Activated naive CD8-positive, alpha-beta T cell treated with anti-CD3 and anti-CD28 coated beads, Interleukin-2, amount 50 U/mL, for 16 hours (primary cell): ENCODE measurements at places on chromosomes 6 and 20.

GRCh38 chr20:10716855-10717254 is 43.1 kb upstream of the JAG1 start:
- no peak for DNase-seq

- no peak for DNase-seq
Measured at GRCh38 chr20:24977797-24978196, 14.8 kb downstream of the APMAP start.

DNA sequence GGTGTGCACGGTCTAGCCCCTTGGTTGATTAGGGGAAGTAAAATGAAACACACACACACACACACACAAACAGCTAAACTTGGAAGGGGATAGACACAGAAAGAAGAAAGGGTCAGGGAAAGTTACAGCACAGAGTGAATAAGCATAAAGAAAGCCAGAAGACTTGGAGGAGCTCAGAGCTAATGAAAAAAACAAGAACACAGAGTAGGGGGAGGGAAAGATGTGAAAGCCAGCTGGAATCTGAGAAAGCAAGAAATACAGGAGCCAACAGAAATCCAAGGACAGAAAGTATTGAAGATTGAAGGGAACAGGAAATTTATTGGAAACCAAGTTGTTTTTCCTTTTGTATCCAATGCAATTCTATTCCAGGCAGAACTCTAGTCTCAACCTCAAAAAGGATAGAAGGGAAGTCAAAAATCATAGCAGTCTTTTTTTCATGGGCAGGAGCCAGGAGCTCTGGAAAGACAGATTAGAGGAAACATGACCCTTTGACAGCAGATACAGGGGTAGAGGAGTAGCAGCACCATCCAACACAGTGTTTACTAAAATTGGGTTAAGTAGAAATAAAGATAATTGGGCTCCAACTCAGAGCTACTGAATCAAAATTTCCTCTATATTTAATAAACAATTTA is 10.1 kb downstream of the HMGCLL1 start:
- DNase-seq: no peak

DNA sequence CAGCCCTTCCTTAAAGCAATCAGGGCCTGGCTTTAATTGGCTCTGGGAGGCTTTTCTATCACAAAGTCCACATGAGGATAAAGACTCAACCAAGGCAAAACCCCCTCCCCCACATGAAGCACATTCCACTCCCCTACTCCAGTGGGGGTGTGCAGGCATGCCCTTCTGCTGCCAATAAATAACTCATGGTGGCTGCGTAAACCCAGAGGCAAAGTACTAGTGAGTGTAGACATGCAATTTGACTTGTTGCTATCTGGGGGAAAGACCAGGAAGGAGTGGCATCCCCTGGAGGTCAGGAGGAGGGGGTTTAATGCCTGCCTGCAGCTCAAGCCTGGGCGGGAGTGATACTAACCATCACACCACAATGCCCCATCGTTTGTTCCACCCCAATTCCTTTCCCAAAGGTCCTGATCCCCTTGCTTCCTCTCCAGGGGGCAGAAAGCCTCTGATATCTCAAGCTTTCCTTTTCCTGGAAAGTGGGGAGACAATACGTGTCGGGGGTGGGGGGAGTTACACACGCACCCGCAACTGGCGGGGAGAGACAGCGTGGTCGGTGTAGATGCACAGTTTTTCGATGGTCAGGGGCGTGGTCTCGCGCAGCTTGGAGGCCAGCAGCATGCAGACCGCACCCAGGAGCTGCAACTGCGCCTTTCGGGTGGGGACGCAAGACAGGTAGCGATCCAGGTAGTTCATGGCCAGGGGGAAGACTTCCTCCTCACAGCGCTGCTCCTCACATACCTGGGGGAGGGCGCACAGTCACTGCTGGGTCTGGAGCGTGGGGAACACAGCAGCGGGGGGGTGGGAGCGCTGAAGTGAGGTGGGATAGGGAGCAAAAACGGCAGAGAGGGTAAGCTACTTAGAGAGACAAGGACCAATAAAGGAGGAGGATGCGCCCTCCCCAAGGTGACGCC is 1.5 kb downstream of the CCND3 start:
- DNase-seq: no peak

DNA sequence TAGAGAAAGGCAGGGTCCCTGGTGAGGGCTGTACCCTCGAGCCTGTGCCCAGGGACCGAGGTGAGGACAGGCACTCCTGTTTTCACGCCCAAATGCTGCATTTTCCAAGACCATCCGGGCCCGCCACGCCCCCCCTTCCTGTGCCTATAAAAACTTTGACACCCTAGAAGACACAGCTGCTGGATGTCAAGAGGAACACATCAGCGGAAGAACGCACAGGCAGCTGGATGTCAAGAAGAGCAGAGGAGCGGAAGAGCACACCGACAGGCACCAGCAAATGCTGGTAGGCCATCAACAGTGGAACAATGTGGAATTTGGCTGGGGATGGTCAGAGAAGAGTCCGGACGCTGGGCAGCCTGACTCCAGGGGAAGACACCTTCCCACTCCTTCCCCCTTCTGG is 56.1 kb downstream of the TXLNB start:
- no peak for DNase-seq

- no peak for DNase-seq
Measured at GRCh38 chr6:2230659-2231277, 14.6 kb downstream of the GMDS start.

DNA sequence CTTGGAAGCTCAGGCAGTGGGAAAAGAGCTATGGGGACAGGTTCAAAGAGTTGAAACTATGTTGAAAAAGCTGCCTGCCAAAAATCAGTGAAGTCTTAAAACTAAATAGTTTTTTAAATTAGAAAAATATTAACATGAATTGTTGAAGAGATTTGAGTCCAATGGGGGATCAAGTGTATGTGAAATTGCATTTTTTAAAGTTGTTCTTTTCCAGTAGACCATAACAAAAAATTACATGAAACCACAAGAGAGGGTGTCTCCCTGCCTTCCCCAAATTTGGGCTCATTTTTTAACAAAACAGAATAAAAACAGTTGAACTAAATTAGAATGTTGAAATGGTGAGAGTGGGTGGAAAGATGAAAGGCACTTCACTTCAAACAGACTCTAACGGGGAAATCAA is 31.5 kb upstream of the COL10A1 start:
- DNase-seq: no peak

DNA sequence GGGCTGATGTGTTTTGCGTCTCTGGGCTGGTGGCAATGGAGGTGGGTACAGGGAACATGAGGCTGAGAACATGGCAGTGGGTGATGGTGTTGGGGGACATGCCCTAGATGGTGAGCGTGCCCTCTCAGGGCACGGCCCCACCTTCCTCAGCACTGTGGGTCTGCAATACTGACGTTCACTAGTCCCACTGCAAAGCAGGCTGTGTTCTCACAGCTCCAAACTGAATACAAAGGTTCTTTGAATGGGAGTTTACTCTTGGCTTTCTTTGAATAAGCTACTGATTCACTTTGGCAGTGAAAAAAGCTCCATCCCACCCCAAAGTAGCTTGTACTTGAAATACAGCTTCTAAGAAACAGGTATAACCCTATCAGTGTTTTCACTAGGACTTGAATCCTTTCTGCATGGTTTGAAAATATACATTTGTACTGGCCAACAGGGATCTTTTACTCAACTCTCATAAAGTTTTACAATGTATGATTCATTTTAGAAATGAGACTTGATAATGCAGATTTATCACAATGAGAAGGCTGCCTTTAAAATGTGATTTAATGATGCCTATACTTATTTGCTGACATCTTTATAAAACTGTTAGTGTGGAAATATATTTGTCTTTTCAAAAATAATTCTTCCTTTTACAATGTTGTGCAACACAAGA is 400.7 kb downstream of the ZFAND3 start:
- no peak for DNase-seq

DNA sequence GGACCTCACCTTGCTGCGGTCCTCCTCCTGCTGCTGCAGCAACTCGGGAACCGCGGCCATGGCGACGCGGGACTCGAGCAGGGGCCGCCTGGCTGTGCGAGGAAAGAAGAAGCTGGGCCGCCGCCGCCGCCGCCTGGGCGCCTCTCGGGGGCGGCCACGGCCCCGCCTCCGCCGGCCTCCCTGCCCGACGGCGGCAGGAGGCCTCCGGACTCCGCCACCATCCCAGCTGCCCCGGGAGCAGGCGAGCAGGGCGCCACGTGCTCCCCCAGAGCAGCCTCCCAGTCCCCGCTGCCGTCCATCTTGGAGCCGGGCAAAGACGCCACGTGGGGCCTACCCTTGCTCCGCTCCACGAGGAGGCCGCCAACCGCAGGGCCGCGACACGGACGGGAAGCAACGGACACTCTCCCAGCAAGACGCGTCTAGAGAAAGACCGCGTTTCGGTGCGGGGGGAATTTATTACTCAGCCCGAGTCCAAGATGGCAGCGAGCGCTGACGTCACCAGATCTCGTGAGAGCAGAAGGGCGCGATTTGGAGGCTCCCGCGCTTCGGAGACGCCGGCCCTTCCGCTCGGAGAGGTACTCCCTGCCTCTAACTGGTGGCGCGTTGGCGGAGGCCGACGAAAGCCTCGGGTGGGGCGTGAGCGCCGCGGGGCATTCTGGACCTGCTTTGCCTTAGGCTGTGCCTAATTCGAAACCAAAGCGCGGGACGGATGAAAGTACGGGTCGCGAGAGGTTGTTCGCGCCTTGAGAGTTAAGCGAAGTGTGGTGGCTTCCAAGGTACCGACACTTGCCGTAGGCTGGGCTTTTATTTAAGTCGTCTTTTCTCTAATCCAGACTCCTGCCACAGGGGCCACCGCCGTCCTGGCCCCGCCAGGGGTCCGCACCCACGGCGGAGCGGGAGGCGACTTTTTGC is at the start of the genes MGME1 and SNX5:
MGME1 (plus strand) TSS at position 653 of the 912 bp plus-strand sequence. CDS start 842 bp downstream, outside the sequence.
SNX5 (minus strand) TSS at position 429 of the 912 bp plus-strand sequence; CDS start at position 60, 369 bp downstream.
- DNase-seq: peak; percentile 99

DNA sequence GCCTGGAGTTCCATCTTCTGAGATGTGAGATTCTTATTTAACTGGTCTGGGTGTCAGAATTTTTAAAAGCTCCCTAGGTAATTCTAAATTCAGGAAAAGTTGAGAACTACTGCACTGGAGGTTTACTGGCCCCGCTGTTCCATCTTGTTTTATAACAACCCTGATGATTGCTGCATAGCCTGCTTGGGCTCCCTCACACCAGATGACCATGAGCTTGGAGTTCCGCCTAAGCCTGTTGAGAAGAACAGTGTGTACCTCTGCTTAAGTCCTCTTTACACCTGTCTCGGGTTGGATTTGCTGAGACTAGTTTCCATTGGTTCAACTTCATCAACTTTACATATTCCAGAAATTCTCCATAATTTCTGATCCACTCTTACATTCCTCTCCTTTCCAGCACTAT is 77.9 kb downstream of the FKBP5 start:
- DNase-seq: no peak

GRCh38 chr6:107305391-107305790 is 154.0 kb downstream of the PDSS2 start:
- no peak for DNase-seq

DNA sequence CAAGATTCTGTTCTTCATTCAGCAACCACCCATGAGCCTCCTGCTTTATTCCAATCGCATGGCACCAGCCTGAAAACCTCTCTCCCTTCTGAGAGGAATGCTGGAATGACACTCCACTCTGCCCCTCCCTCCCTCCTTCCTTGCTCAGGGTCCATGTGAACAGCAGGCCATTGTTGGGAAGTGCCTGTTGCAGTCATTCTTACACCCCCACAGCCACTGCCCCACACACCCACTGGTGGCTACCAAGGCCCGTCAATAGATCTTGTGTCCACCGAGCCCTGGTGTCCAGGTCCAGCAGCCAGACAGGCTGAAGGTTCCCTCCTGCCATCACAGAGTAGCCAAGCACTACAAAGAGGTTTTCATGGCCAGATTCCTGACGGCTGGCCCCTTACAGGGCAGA is 6.5 kb downstream of the PDRG1 start:
- DNase-seq: no peak

- DNase-seq: no peak
Measured at GRCh38 chr20:4300401-4300800, 285.0 kb upstream of the RNF24 start.

DNA sequence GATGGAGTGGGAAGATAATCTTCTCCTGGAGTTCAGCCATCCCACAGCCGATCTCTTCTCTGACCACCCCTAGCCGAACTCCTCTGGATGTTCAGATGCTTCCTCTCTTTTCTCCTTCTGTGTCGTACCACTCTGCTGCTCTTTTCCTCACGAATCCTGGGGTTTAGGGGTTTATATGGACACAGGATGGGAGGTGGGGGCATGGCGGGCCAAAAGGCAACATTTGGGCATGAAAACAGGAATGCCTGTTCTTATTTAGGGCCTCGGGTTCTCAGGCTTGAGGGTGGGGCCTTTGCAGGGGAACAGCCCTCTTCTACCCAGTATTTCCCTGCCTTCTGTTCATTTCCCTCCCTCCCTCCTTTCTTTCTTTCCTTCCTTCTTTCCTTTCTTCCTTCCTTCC is 112.7 kb downstream of the SLC35B3 start:
- no peak for DNase-seq

DNA sequence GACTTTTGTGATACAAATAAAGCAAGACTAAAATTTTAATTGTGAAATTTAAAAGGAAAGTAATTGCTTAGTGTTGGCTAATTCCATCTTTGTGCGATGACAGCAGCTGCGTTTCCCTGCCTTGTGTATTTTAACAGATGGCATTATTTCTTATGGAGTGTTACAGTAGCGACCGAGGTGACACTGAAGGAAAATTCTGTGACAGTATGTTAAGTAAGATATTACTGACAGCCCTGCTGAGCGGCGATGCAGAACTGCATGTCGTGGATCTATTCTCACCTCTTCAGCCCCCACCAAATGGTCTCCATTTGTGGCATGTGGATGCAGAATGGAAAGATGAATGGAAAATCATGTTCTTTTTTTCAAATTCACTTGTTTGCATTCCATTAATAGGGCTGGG is 289.4 kb downstream of the RNF144B start:
- no peak for DNase-seq

GRCh38 chr6:90469906-90470305 is 117.0 kb downstream of the MAP3K7 start:
- no peak for DNase-seq

- no peak for DNase-seq
Measured at GRCh38 chr6:34324738-34325444, 67.6 kb downstream of the NUDT3 start.

GRCh38 chr6:50610562-50610961 is 102.8 kb upstream of the TFAP2D start:
- no peak for DNase-seq

DNA sequence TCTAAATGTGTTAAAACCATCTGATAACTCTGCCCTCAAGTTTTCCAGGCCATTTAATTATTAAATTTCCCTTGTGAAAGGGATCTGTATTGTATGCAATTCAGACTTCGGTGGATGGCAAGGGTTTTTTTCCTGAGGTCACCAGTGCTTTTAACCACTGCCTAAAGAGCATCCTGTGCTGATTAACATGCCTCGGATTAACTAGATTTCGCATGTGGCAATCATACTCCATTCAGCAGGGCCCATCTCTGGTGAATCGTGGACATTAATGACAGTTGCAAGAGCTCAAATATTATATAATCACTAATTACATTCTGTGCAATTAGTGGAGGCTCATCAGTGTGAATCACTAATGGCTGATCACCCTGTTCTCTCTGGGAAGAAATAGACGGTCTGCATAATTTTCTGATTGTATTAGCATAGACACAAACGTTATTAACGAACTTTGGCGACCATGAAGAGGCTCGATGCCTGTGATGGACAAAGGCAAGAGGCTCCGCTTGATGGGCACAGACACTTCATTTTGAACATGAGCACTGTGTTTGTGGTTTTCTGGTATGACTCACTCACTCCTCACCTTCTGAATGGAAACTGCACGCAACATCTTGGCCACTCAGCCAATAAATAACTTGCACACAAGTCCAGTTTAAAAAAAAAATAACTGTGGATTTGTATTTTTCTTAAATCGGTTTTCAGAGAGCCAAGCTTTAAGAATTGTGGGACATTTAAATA is 31.4 kb downstream of the LINC00237 start:
- DNase-seq: no peak
